HCT116 (cell line): ENCODE measurements at places on chromosomes 7 and 10.

GRCh38 chr7:33698692-33699128 is 206.6 kb upstream of the BMPER start:
- no peak for DNase-seq

DNA sequence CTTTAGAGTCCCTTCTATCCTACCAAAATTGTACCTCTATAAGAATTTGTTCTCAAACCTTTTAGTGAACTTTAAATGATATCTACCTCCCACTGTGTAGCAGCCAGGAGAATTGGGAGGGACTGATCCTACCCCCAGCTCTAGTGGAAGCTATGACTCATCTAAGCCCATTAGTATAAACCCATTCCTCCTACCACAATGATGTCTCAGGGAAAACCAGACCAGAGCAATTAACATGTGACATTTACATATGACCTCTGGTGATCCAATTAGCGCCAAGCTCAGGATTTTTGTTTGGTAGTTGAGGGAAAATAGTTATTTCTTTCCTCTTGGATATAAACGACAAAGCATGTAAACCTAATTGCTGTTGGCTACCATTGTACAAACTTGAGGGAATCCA is 33.1 kb upstream of the R3HCC1L start:
- DNase-seq = no peak

GRCh38 chr10:49690698-49691356 is 11.4 kb downstream of the C10orf53 start:
- DNase-seq = no peak

DNA sequence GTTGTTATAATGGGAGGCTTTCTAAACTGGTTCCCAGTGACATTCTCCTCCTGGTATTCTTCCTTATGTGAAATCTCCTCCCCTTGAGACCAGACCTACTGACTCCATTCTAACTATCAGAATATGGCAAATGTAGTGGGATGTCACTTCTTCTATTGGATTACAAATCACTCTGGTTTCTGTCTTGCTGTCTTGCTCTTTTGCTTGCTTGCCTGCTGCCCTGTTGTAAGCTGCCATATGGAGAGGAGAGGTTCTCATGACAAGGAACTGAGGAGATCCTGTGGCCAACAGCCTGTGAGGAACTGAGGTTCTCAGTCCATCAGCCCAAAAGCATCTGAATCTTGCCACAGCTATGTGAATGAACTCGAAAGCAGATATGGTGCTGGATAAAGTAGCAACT is 4.7 kb upstream of the NRCAM start:
- DNase-seq = no peak

DNA sequence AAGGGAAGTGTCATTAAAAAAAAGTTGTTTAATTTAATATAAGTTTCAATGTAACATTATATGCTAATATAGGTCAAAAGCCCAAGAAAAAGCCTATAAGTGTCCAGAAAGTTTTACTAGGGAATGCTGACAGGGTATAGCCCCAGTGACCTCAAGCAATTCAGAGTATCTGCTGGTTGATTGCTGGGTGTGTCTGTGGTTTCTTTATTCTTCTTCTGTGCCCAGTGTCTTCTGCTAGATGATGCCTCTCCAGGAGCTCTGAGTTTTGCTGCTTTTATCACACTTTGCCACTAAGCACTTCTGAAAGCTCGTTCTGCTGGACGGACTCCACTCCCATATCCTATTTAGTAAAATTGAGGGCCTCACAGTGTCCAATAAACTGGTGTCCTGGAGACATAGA is 212.2 kb upstream of the NRG3 start:
- no peak for DNase-seq

- DNase-seq = no peak
These were observed 69.7 kb upstream of the STK17A start for GRCh38 chr7:43513251-43513650.

DNA sequence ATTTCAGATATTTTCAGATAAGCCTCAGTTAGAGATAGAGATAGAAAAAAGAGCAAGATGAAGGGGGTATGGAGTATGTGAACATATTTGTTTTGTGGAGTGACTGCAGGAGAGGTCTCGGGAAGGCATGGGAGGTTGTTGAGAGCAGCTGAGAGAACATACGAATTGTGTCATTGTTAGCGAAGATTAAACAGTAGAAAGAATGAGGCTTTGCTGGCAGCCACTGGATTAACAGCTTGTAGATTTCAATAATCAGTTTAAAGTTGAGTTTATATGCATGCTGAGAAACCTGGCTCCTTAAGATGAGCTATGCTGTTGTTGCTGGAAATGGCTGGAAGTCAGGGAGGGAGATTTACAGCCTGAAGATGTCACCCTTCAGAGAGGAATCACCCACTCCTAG is 100.9 kb upstream of the SORCS3 start:
- no peak for DNase-seq

DNA sequence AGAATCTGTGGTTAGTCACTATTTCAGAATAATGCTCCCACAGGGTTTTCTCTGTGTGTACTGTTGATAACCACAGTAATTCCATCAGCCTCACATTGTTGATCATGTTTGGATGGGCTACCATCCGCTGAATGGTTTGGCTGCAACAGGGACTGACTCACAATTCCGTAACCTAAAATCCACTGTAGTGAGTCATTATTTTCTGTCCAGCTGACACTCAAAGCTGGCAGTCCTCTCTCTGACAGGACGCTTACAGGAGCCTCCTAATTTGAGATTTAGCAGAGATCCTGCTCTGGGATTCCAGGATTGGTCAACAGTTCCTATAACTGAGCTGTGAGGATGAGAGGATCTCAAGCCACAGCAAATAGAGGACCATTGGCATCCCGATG is 32.7 kb downstream of the VWA2 start:
- DNase-seq = peak; percentile 42
